ENCODE measurements at places on chromosomes 5 and 9. TPM values are rescaled to one million over a fixed set of nuclear protein-coding genes. Genes with fewer than 3 reads are reported as not detected.
A peak's percentile ranks its signal among the peaks of the same experiment; 100 is the strongest.

GRCh38 chr5:189486-189885, 1.8 kb upstream of the LRRC14B start:
- no peaks in the 10 kb centered on the region for H3K36me3 ChIP-seq
- H3K4me1 ChIP-seq = peaks cover 14% of the 10 kb centered on the region
- H3K27me3 ChIP-seq = peaks cover 3% of the 10 kb centered on the region
- no peak overlapping the region for H3K4me3 ChIP-seq
- no peak for DNase-seq

DNA sequence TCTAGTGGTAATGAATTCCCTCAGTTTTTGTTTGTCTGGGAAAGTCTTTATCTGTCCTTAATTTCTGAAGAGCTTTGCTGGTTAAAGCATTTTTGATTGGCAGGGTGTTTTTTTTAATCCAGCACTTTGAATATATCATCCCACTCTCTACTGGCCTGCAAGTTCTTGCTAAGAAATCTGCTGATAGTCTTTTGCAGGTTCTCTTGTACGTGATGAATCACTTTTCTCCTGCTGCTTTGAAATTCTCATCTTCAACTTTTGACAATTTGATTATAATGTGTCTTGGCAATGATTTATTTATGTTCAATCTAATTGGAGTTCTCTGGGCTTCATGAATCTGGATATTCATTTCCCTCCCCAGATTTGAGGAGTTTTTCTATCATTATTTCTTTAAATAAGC, 8.1 kb upstream of the TMEM215 start:
- H3K27me3 ChIP-seq = peaks cover 74% of the 10 kb centered on the region
- no peak overlapping the region for H3K4me3 ChIP-seq
- H3K4me1 ChIP-seq = no peaks in the 10 kb centered on the region
- peaks cover 6% of the 10 kb centered on the region for H3K36me3 ChIP-seq
- H3K27ac ChIP-seq = no peak overlapping the region
- DNase-seq = no peak

The SPINK5 gene
- total RNA-seq = 10.6 TPM

DNA sequence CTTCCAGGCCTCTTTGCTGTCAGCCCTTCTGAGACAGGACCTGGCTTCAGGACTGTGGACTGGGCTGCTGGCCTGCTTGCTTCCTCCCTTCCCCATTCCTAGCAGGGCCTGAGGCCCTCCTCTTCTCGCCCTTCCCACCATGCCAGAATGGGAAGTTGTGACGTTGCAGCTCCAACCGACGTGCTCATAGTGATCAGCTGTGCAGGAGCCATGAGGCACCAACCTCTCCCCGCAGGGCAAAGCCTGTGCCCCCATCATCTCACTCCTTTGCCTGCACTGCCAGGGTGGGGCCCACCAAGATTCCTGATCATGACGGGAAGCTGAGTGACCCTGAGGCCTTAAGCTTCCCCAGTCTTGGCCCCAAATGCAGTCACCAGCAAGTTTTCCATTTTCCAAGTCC, 45.1 kb upstream of the GARNL3 start:
- H3K4me3 ChIP-seq = no peak overlapping the region
- H3K4me1 ChIP-seq = peaks cover 3% of the 10 kb centered on the region
- no peak overlapping the region for H3K27ac ChIP-seq
- H3K36me3 ChIP-seq = no peaks in the 10 kb centered on the region
- no peak for DNase-seq

GRCh38 chr5:132023258-132024116, 12.0 kb upstream of the ACSL6 start:
- H3K4me3 ChIP-seq = no peak overlapping the region
- DNase-seq = no peak
- H3K36me3 ChIP-seq = no peaks in the 10 kb centered on the region
- peaks cover 41% of the 10 kb centered on the region for H3K27me3 ChIP-seq
- H3K27ac ChIP-seq = no peak overlapping the region

The PCDHB15 gene
- 5.6 TPM for total RNA-seq

- H3K4me3 ChIP-seq = no peak overlapping the region
- no peak overlapping the region for H3K27ac ChIP-seq
- no peaks in the 10 kb centered on the region for H3K36me3 ChIP-seq
- no peaks in the 10 kb centered on the region for H3K4me1 ChIP-seq
- no peaks in the 10 kb centered on the region for H3K27me3 ChIP-seq
These were observed 21.1 kb upstream of the CDC42SE2 start for GRCh38 chr5:131242728-131243255.

The FSTL4 gene
- total RNA-seq = 2.0 TPM

DNA sequence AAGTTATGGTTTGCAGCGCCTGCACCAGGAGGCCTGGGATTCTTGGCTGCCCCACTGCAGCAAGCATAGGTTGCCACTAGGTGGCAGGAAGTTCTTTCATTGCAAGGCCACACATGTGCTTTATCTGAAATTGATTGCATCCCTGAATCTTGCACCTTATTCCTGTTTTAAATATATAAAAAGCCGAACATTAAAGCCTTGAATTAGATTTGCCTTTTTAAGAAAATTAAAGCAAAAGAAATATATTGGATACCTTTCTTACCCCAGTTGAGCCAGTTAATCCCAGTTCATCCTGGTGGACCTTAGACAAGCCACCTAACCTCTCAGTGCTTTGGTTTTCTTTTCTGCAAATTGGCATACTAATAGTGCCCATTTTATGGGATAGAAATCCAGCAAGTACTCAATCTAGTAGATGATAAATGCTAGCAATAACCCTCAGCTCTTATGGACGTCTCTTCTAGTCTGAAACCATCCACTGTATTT, 6.3 kb upstream of the TRMT10B start:
- H3K36me3 ChIP-seq = no peaks in the 10 kb centered on the region
- H3K4me3 ChIP-seq = no peak overlapping the region
- peak; percentile 58 for DNase-seq
- H3K27me3 ChIP-seq = no peaks in the 10 kb centered on the region

DNA sequence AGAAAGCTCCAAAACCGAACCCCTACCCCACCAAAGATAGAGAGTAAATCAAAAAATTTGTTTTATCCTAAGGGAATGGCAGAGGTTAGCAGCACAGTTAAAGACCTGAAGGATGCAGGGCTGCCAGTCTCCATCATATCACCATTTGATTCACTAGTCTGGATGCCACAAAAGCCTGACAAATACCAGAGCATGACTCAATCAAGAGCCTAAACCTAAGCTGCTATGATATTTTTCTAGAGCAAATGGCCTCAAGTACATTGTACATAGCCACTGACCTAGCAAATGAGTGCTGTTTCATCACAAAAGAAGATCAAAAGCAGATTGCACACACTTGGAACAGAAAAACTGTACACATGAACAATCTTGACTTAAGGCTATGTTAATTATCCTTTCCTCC, 48.0 kb downstream of the DPYSL3 start:
- H3K4me1 ChIP-seq = peaks cover 3% of the 10 kb centered on the region
- H3K36me3 ChIP-seq = peaks cover 6% of the 10 kb centered on the region
- no peak overlapping the region for H3K27ac ChIP-seq
- H3K4me3 ChIP-seq = no peak overlapping the region
- DNase-seq = no peak
- no peaks in the 10 kb centered on the region for H3K27me3 ChIP-seq

- no peak overlapping the region for H3K27ac ChIP-seq
- no peak overlapping the region for H3K4me3 ChIP-seq
- DNase-seq = no peak
- H3K36me3 ChIP-seq = no peaks in the 10 kb centered on the region
These were observed 353.9 kb downstream of the ASTN2 start for GRCh38 chr9:117060963-117061362.

GRCh38 chr5:104128348-104128747, 565.8 kb upstream of the NUDT12 start:
- H3K27me3 ChIP-seq = no peaks in the 10 kb centered on the region
- H3K4me1 ChIP-seq = no peaks in the 10 kb centered on the region
- H3K4me3 ChIP-seq = no peak overlapping the region
- DNase-seq = no peak
- H3K36me3 ChIP-seq = no peaks in the 10 kb centered on the region
- H3K27ac ChIP-seq = no peak overlapping the region

- H3K27me3 ChIP-seq = peaks cover 17% of the 10 kb centered on the region
- peak; percentile 12 for DNase-seq
- H3K4me3 ChIP-seq = no peak overlapping the region
These were observed 181.1 kb upstream of the SPEF2 start for GRCh38 chr5:35436400-35437057.

DNA sequence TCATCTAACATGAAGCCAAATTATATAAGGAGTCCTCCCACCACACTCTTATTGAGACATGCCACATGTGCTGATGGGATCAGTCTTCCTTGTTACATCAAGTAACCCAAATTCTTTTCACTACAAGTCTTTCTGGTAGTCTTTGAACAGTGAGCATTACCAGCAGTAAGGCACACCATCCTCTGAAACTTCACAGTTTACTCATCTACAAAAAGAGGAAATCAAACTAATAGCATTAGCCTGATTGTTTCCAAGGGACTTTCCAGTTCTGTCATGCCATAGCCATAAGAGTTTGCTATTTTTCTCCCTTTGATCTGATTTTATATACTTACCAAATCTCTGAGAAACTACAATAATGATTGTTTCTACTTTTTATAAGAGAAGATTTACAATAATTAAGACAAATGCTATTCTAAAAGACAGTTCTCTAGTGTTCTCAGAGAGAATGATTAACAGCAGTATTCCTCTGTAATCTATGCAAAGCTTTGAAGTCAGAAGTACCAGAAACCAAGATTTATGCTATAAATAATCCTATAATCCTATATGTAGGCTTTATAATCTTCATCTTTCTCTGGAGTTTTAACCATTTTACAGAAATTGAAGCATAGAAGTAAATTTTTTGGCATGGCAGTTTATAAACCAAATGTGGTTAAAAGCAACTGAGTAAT, 166.2 kb upstream of the ACO1 start:
- H3K36me3 ChIP-seq = no peaks in the 10 kb centered on the region
- H3K4me3 ChIP-seq = no peak overlapping the region
- H3K27ac ChIP-seq = no peak overlapping the region

DNA sequence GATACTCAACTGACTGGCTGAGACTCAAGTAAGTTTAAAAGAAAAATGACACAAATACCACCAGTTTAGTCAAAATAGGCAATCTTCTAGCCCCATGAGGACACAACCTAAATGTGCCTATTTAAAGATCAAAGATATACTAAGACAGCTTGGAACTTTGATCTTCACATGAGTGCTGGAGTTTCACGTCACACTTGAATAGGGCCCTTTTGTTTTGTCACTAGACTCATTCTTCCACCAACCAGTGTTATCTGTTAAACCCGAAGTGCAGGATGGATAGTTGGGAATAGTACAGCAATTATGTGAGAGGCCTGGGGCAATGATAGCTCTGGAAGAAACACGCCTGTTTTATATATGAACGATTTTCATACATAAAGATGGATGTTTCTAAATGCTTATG, 792.8 kb upstream of the NUDT12 start:
- peak overlapping the region; percentile 4 for H3K27ac ChIP-seq
- H3K36me3 ChIP-seq = peaks cover 3% of the 10 kb centered on the region
- DNase-seq = no peak
- H3K4me1 ChIP-seq = peaks cover 23% of the 10 kb centered on the region
- peak overlapping the region; percentile 81 for H3K4me3 ChIP-seq

GRCh38 chr9:72911816-72912215, 41.0 kb downstream of the ALDH1A1 start:
- peak; percentile 7 for DNase-seq
- H3K4me1 ChIP-seq = peaks cover 21% of the 10 kb centered on the region
- no peak overlapping the region for H3K27ac ChIP-seq
- no peaks in the 10 kb centered on the region for H3K27me3 ChIP-seq

The PSIP1 gene
- total RNA-seq = 154 TPM

The ARHGEF37 gene
- total RNA-seq = 2.3 TPM

DNA sequence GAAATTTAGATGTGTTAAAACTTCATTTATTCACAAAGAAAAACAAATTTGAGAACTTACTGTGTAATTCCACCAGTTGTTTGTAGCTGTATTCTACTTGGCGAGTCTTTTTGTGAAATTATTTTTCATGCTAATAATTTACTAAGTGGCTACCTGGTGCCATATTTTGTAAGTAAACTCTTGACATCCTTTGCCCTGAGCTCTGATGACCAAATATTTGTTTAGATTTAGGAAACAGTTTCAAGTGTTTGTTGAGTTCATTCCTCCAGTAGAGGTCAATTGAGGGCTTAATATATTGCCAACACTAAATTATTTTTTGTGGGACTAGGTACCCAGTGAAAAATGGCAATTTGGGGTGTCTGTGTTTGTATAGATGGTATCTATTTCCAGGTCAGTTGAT, 3.7 kb downstream of the CNTLN start:
- H3K27ac ChIP-seq = no peak overlapping the region
- H3K27me3 ChIP-seq = peaks cover 4% of the 10 kb centered on the region
- DNase-seq = no peak
- H3K36me3 ChIP-seq = peaks cover 13% of the 10 kb centered on the region
- H3K4me1 ChIP-seq = peaks cover 28% of the 10 kb centered on the region

DNA sequence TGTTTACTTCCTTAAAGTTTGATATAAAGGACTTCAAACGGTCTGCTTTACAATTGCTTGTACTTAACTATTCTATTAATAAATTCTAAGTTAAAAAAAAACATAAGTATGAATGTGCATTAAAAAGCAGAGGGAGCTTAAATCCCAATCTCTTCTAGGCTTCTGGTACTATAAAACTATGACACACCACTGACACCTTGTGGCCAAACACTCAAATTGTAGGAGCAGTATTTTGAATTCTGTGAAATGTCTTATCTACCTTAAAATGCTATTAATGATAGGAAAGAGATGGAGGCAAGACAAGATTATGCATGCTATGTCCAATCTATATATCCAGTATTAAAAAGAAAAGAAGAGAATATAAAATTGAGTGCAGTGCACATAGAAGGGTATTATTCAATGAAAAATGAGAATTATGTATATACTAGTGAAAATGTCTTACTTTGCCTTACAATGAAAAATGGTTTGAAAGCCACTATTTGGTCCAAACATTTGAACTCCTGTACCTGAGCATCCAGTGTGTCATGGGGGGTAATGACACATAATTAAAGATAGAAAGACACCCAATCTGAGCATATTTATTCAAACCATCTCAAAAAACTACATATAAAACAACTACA, 87.6 kb downstream of the ERP44 start:
- peaks cover 9% of the 10 kb centered on the region for H3K36me3 ChIP-seq
- DNase-seq = peak; percentile 36
- peaks cover 11% of the 10 kb centered on the region for H3K4me1 ChIP-seq
- no peak overlapping the region for H3K27ac ChIP-seq
- H3K4me3 ChIP-seq = no peak overlapping the region
- H3K27me3 ChIP-seq = no peaks in the 10 kb centered on the region

DNA sequence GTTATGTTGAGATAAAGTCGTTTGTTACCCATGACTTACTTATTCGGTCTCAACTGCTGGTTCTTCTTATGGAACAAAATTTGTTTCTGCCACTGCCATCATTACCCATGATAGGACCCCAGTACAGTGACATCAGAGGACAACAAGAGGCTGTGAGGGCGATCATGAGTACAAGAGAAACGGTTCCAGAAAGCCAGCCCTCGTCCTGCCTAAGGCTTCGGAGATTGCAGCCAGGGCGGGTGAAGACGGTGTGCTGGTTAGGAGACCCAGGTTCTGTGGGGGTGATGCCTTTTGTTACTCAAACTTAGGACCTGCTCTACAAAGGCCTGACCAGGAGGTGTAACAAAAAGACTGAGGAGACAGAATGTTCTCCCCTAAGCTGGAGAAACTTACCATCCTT, 10.9 kb downstream of the FYB1 start:
- no peak overlapping the region for H3K27ac ChIP-seq
- H3K4me1 ChIP-seq = no peaks in the 10 kb centered on the region
- no peak for DNase-seq
- H3K36me3 ChIP-seq = no peaks in the 10 kb centered on the region
- no peaks in the 10 kb centered on the region for H3K27me3 ChIP-seq

GRCh38 chr5:53200306-53200705, 90.7 kb upstream of the MOCS2 start:
- no peak for DNase-seq
- H3K4me1 ChIP-seq = no peaks in the 10 kb centered on the region
- H3K4me3 ChIP-seq = no peak overlapping the region
- H3K27ac ChIP-seq = no peak overlapping the region
- no peaks in the 10 kb centered on the region for H3K36me3 ChIP-seq

- peaks cover 70% of the 10 kb centered on the region for H3K4me1 ChIP-seq
- peak overlapping the region; percentile 85 for H3K4me3 ChIP-seq
- H3K27ac ChIP-seq = peak overlapping the region; percentile 29
These were observed 1.4 kb downstream of the AKNA start for GRCh38 chr9:114386361-114386885.
